ENCODE measurements at places on chromosomes 3 and 15.

- no peak for DNase-seq
Observed at GRCh38 chr3:143563786-143564185, 284.5 kb downstream of the SLC9A9 start.

- DNase-seq: no peak
Observed at GRCh38 chr3:126990024-126990700, 7.2 kb downstream of the PLXNA1 start.

- DNase-seq: no peak
Observed at GRCh38 chr3:99536555-99537314, 101.7 kb upstream of the COL8A1 start.

GRCh38 chr3:149990423-149990948 is 19.8 kb upstream of the PFN2 start:
- DNase-seq: no peak

DNA sequence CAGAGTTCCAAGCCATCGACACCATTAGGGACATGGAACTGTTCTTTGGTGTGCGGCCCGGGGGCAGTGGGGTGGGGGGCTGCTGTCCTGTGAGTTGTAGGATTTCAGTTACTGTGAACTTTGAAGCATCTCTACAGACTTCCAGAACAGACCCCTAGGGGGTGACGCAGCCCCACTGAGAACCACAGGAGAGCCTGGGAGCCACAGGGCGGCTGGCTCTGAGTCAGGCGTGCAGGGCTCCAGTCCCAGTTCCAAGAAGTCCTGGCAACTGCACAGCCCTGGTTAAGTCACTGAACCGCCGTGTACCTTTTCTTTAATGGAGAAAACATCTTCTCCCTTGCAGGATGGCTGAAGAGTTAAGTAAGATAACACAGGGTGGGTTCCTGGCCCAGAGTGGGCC is 23.5 kb upstream of the LRTM1 start:
- no peak for DNase-seq

- DNase-seq: no peak
Observed at GRCh38 chr15:62874064-62874463, 168.5 kb upstream of the TPM1 start.

DNA sequence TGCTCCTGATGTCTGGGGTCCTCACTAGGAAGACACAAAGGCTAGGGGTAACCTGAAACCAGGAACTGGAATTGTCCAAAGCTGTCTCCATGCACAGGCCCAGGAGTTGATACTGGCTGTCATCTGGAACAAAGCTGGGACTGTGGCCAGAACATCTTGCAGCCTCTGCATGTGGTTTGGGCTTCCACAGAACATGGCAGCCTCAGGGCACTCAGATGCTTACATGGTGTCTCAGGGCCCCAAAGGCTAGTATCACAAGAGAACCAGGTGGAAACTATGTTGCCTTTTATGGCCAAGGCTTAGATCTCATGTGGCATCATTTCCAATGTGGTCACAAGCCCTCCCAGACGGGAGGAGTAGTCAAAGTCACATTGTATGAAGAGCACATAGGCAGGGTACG is 335.2 kb upstream of the TRIM42 start:
- DNase-seq: no peak

DNA sequence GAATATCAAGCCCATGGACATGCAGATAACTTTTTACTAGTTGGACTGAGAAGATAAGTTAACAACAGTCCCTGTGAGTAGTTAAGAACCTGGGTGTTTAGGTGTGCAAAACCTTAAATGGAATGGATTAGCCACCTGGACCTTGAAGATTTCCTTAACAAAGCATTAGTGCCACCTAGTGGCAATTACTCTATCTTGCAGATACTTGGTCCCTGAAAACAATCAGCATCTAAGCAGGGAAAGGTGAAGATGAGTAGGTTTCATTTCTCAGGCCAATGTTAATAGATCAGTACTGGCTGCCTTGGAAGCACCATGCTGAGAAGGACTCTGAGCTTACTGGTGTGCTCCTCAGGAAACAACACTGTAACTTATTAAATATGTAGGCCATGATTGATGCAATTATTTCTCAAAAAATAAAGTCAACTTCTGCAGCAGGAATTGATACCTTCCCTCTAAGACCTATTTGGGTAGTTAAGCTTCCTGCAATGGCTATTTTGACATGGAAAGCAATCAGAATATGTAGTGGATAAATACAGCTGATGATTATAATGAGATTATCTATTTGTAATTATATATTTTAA is 329.4 kb downstream of the TBC1D5 start:
- no peak for DNase-seq

GRCh38 chr3:61780016-61780415 is 218.6 kb downstream of the PTPRG start:
- no peak for DNase-seq

DNA sequence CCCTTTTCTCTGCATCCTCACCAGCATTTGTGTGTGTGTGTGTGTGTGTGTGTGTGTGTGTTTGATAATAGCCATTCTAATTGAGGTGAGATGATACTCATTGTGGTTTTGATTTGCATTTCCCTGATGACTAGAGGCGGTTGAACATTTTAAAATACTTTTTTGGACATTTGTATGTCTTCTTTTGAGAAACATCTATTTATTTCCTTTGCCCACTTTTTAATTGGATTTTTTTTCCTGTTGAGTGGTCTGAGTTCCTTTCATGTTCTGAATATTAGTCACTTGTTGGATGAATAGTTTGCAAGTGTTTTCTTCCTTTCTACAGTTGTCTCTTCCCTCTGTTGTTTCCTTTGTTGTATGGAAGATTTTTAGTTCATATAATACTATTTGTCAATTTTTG is 54.3 kb upstream of the THSD4 start:
- DNase-seq: no peak

DNA sequence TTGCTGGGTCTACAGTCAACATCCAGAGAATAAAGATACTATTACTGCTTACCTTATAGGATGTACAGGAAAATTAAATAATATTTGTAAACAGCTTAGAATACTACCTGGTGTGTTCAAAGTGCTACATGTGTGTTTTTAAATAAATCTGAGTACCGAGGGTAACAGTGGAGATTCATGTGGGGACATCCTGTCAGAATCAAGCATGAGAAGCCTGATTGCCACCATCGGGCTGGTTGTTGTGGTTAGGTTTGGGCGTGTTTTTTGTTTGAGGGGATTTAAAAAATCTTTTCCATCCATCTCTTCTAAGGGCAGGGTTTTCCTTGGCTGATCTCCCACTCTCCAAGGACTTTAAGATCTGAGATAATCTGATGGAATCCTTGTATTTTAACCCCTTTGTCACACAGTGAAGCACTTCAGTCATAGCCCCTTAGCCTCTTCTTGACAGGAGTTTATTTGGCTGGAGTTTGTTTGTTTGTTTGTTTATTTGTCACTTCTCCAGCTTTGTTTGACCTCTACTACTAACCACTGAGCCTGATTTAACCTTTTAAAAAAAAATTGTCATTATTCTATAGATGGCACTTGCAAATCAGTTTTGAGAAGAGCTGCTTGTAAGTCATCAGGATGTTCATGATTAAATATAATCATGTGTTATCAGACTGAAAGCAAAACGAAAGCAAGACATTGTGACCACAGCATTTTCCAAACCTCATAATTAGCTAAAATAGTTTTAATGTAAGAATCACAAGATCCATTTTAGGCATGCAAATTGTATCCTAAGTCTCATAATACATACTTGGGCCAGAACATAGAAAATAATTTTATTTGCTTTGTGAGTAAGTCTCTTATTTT is 72.8 kb upstream of the RARB start:
- no peak for DNase-seq

GRCh38 chr15:34999906-35000305 is 11.8 kb upstream of the ZNF770 start:
- no peak for DNase-seq

GRCh38 chr3:137062250-137062649 is 104.5 kb downstream of the IL20RB start:
- DNase-seq: no peak

DNA sequence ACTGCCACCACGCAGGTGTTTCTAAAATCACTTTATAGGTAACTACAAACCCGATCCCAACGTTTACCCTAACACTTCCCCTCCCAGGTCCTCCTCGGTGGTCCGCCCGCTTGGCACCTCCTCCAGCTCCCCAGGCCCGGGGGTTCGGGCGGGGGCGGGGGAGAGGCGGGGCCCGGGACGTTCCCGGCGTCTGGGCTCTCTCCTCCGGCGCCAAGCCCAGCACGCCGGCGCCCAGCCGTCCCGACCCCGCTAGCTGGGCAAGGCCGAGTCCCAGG is 562 bp downstream of the CGGBP1 start:
- DNase-seq: no peak

GRCh38 chr3:164476631-164477030 is 601.7 kb downstream of the SI start:
- DNase-seq: no peak

GRCh38 chr3:70744536-70744935 is 432.1 kb upstream of the MDFIC2 start:
- DNase-seq: no peak

- DNase-seq: no peak
Observed at GRCh38 chr15:75731248-75732151, 18.9 kb upstream of the CSPG4 start.

GRCh38 chr15:69712991-69713390 is 260.4 kb downstream of the RPLP1 start:
- DNase-seq: no peak

DNA sequence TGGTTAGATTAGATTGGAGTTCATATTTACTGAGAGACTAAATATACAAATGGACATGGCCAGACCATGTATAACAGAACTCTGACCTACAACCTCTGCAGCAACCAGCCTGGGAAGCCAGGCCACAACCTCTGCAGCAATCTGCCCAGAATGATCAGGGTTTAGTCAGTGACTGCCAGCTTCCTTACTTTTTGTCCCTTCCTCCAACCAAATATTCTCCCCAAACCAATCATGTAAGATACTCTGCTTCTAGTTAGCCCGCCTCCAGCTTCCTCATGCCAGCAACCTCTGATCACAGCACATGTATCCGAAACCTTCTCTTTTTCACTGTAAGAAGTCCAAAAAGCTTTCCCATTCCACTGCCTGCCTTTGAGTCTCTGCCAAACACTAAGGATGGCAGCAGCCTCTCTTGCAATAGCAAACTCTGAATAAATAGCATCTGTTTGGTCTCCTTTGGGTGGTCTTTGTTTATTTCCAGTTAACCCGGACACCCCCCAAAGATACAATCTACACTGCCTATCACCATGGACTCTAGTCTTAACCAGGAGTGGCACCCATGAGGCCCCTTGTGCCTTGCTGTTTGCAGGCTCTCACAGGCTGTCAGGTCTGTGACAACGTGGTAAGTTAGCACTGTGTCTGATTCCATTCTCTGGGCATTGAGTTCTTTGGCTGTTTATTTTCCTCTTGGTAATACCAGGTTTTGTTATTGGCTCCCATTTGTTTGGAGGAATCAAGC is 102.2 kb downstream of the ERC2 start:
- DNase-seq: no peak

DNA sequence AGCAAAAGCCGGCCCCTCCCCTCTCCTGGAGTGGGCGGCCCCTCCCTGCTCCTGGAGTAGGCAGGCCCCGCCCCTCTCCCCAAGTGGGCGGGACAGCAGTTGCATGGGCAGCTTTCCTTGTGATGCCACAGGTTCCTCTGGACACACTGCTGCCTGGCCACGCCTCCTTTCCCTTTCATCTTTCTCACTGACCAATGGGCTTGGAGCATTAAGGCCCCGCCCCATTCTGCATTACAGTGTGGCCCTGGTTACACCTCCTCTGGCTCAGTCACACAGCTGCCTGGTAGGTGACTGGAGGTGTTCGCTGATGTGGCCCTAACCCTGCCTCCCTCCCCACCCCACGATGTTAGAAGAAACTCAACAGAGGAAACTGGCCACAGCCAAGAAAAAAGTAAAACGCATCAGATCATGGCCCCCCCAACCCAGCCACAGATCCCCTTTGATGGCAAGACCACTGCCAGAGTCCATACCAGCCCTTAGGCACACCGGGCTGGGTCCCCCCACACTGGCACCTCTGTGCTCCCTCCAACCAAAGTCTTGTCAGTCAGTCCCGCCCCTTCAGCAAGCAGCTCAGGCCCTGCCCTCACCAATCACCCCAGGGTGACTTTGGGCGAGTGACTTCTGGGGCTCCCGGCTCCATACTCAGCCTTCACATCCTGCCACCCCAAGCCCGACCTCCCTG is 84.3 kb downstream of the ADAMTS7 start:
- DNase-seq: no peak

DNA sequence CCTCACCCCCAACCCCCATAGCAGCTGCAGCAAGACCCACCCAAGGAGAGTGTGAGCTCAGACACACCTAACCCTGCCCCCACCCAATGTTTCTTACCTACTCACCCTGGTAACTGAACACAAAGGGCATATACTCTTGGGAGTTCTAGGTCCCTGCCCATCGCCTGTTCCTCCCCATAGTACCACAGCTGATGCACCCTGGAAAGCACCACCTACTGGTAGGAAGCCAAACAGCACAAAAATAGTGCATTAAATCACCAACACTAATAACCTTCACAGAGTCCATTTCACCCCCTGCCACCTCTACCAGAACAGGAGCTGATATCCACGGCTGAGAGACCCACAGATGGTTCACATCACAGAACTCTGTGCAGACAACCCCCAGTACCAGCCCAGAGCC is 245.2 kb downstream of the EFHB start:
- DNase-seq: no peak

- DNase-seq: no peak
Observed at GRCh38 chr15:59377924-59378323, 5.3 kb upstream of the MYO1E start.

DNA sequence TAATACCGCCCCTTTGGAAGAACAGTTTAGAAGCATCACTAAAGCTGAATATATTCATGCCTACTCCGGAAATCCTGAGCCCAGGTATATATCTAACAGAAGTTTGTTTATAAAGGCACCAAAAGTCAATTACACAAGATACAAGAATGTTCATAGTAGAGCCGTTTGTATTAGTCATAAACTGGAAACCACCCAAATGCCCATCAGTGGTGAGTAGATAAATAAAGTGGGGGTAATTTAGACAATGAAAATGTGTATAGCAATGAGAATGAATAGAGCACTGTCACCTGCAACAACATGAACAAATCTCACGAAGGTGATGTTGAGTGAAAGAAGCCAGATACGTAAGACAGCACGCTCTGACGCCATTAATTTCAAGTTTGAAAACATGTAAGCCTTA is 68.3 kb upstream of the GLCE start:
- no peak for DNase-seq

DNA sequence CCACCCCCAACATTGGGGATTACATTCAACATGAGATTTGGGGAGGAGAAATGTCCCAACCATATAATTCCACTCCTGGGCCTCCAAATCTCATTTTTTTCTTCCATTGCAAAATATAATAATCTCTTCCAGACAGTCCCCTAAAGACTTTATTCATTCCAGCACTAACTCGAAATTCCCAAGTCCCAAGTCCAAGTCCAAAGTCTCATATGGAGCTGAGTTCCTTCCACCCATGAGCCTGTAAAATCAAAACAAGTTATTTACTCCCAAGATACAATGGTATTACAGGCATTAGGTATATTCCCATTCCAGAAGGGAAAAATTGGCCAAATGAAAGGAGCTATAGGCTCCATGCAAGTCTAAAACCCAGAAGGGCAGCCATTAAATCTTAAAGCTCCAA is 56.7 kb downstream of the P2RY1 start:
- DNase-seq: no peak

DNA sequence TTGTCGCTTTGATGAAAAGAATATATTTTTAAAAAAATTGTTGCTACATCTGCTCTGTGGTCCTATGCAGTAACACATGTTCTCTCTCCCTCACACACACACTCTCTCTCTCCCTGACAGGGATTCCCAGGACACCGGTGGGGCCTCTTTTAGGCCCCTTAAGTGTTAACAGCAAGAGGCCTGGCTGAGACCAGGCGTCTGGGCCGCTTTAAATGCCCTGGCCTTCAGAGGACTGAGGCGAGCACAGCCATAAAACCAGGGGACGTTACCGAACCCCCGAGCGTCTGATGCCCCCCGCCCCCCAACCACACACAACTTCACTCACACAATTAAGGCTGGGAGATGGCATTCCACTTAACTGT is 1.7 kb downstream of the BNC1 start:
- DNase-seq: no peak

All from stimulated activated CD4-positive, alpha-beta T cell treated with anti-CD3 and anti-CD28 coated beads, Interleukin-4, amount 100 ng/mL, for 4 hours (primary cell).